NCI-H524 treated with DMSO at 0.1 percent for 48 hours (cell line): ENCODE measurements at places on chromosomes 7 and 10.

DNA sequence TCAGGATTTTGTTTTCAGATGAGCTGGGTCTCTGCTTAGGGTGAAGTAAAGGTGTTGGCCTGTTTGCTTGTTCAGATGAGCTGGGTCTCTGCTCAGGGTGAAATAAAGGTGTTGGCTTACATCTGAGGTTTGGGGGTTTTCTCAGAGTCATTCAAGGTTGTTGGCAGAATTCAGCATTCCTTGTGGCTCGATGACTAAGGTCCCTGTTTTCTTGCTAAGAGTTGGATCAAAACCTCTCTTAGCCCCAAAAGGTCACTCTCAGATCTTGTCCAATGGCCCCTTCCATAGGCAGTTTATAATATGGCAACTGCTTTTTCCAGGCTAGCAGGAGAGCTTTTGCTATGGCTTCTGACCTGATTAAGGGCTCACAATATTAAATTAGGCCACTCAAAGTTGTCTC lies 106.6 kb downstream of the ADAM22 start:
- DNase-seq: no peak

GRCh38 chr10:31745612-31746376 lies 182.8 kb downstream of the ARHGAP12 start:
- DNase-seq: no peak

- no peak for DNase-seq
Observed at GRCh38 chr10:72503241-72503640, 122.6 kb downstream of the MICU1 start.

DNA sequence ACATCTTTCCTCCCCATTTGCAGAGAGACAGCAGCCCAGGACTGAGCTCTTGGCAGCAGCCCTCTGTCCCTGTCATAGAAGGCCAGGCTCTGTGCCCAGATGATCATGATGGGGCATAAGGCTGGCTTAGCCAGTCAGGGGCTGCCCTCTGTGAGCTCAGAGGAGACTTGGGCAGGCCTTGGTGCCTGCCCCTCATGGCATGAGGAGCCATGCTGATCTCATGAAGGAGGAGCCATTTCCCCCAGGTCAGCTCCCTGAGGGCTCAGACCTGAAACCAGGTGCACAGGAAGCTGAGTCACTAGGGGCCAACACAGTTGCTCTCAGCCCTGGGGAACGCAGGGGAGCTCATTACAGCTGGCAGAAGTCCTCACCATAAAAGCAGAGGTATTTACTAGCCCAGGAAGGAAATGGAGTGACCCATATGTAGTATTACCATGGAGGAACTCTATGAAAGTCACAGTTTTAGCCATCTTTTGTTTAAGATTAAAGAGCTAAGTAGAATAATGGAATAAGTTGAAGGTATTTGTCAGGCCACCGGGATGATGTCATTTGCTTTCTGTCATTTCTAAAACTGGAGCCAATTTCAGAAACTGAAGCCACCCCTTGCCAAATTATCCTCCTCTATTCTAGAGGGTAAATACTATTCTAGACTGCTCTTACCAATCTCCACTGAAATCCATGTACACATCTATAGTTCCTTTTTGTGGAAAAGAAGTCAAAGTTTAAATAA lies 362.4 kb upstream of the ZNF32 start:
- no peak for DNase-seq

DNA sequence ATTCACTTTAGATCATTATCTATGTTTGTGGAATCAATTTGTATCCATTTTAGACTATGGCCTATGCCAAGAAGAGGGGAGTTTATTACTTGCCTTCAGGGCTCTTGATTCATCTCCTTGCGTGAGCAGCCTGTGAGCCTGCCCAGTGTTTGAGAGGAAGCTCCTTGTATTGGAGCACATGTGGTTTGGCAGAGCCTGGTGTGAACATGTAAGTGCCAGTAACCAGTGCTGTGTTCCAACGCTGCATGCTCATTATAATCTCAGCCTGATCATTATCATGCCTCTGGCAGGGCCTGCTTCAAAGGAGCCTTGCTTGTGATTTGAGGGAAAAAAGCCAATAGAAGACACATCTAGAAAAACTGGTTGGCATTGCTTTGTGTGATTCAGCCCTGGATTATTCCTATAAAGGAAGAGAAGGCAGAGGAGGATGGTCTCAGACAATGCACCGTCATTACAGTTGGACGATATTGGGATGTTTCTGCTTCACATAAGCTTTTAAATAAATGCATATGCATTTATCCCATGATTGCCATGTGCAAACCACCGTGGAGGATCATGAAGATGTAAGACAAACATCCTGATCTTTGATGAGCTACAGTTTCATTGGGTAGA lies 203.4 kb upstream of the AHR start:
- DNase-seq: no peak

GRCh38 chr7:155758348-155758747 lies 53.9 kb downstream of the SHH start:
- DNase-seq: no peak

DNA sequence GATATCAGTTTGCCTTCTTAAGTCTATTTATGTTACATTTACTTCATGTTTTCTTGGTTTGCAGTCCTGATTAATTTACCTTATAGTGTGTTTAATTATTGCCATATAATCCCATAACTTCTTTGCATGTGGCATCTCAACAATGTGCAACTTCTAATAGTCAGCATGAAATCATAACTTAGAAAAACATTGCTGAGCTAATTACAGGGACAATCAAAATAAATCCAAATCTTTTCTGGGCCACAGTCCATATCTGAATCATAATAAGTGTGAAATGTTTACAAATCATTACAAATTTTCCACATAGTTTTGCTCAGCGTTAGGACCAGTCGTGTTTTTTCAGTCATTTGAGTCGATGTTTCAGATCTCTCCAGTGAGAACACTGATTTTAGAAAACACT lies 29.1 kb upstream of the CABCOCO1 start:
- no peak for DNase-seq

- DNase-seq: no peak
Observed at GRCh38 chr7:100119970-100120732, 717 bp downstream of the CNPY4 start.

- no peak for DNase-seq
Observed at GRCh38 chr7:79180533-79180932, 272.9 kb downstream of the MAGI2 start.

DNA sequence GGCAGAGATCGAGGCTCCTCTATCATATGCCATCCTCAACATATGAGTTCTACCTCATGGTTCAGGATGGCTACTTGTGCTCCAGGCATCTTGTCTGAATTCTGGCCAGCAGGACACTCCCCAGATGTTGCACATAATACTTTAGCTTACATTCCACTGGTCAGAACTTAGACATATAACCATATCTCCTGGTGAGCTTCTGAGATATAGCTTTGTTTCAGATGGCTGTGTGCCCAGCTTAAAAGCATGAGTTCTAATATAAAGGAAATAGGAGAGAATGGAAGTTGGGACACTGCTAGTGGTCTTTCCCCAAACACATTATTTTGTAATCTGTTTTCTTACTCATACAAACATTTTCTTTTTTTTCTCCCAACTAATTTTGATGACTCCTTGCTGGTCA lies 50.8 kb upstream of the IFRD1 start:
- DNase-seq: no peak

DNA sequence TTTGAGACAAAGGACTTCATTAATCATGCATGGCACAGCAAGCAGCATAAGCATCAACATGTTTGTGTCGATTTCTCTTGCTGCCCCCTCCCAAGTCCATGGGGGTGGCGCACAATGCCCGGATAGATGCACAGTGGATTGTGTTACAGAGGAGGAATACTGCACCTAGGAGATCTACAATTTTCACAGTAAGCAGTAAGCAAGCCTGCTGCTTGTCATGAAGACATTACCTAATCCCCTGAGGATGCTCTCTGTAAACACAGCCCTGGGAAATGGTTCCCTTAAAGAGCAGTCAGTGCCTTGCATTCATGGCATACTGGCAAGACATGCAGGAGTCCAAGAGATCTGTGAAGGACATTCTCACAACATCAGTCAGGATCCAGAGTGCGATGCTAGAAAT lies 137.7 kb downstream of the ETV1 start:
- no peak for DNase-seq

GRCh38 chr7:148793590-148793989 lies 90.5 kb downstream of the EZH2 start:
- DNase-seq: no peak

DNA sequence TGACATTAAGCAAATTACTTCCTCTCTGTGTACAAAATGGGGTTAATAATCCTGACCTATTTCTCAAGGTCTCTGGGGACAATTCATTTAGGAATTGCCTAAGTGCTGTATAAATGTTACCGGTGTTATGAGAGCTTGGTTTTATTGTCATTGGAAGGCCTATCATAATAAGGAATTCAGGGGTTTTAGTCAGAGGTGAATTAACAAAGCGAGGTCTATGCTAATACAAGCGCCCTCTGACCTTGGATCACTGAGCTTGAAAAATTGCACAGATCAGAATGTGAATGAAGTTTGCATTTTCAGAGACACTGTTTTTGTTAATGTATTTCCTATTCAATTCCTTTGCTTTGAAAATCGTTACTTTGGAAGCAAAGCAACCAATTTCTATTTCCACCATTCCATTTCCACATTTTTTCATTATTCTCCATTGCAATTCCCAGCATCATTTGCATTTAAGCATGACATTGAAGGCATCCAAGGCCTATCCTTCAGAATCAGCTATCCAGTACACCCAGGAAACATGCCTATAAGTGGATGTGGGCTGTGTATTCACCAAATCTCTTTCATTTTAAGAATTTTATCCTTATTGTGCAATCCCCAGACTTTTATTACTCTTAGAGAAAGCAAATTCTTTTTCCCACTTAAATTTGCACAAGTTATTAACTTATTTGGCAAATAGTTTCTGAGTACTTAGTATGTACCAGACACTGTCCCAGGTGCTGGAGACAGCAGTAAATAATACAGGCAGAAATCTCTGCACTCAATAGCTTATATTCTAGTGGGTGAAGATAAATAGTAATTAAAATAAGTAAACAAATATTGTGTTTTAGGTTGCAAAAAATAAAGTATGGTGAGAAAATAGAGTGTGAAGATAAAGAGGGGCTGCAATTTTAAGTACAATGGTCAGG lies 133.1 kb downstream of the NRCAM start:
- no peak for DNase-seq

GRCh38 chr10:104680467-104681401 lies 39.6 kb downstream of the SORCS3 start:
- DNase-seq: no peak

GRCh38 chr10:61905837-61906561 lies 4.5 kb downstream of the ARID5B start:
- DNase-seq: no peak

GRCh38 chr7:119783799-119784198 lies 489.2 kb upstream of the KCND2 start:
- no peak for DNase-seq

GRCh38 chr7:34373940-34374339 lies 284.1 kb upstream of the NPSR1 start:
- no peak for DNase-seq
